ENCODE measurements at places on chromosomes 1 and 21. TPM values are rescaled to one million over a fixed set of nuclear protein-coding genes. Genes with fewer than 3 reads are reported as not detected.
A peak's percentile ranks its signal among the peaks of the same experiment; 100 is the strongest.

DNA sequence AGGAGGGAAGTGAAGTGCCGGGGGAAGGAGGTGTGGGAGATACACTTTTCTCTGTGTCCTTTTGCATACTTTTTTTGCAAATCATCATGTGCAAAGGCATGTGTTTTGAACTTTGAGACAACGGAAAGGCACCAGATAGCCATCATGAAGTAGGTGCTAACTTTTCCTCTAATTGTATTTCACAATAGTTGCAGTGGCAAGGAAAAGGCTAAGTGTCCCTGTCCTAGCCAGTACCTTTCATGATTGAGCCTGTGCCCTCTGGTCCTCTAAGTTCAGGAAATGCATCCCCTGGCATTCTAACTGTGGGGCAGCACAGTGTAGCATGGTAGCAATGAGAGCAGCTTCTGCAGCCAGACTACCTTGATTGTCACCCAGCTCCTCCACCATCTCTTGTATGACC, 186.2 kb downstream of the ADSS2 start:
- DNase-seq: no peak

DNA sequence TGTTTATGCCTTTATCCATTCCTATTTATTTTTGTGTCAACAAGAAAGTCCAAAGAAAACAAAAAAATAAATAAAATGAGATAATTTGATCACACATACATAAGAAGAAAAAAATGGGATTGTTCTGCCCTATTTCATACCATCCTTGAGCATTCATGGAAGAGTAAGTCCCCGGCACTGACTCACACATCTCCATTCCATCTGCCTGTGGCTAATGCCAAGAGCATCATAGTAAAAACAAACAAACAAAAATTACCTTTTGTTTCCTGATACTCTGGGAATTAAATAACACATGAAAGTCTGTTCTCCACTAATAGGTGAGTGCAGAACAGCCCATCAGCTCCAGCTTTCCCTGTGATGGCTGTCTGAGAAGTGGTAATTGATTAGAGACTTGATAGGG, 48.1 kb upstream of the BACE2 start:
- peak; percentile 15 for DNase-seq

DNA sequence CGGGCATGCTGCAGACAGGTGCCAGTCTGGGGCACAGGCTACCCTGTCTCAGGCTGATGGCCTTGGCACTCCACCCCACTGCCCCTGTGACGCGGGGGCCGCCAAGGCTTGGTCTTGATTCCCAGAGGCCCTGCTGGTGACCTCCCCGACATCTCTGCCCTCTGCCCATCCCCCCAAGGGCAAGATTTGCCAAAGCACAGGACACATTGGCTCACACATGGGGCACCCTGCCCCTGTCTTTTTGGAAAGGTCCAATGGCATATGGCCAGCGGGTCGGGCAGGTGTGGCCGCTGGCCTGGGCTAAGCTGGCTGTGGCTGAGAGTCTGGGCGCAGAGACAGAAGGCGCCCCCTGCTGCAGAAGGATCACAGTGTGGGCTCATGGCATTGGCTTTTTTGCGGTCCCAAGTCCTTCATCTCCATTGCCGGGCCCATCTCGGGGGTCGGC, 4.6 kb downstream of the MIB2 start:
- no peak for DNase-seq

GRCh38 chr1:192574073-192574472, 1.5 kb upstream of the RGS1 start:
- no peak for DNase-seq

DNA sequence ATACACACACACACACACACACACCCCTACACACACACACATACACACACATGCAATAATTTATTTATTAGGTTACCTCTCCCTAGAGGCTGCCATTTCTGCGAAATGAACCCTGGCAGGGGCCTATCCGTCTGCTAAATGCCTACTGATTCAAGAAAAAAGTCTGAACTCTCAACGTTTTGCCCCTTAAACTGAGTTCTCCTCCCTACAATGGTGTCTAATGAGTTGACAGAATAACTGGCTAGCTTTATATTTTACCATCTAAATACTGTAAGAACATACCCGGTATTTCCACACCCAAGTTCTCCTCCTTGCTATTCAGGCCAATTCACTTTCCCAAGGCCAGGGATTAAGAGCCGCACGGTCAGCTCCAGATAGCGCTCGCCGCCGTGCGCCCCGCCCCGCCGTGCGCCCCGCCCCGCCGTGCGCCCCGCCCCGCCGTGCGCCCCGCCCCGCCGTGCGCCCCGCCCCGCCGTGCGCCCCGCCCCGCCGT, 339 bp upstream of the RNPC3 start:
- DNase-seq: peak; percentile 37

DNA sequence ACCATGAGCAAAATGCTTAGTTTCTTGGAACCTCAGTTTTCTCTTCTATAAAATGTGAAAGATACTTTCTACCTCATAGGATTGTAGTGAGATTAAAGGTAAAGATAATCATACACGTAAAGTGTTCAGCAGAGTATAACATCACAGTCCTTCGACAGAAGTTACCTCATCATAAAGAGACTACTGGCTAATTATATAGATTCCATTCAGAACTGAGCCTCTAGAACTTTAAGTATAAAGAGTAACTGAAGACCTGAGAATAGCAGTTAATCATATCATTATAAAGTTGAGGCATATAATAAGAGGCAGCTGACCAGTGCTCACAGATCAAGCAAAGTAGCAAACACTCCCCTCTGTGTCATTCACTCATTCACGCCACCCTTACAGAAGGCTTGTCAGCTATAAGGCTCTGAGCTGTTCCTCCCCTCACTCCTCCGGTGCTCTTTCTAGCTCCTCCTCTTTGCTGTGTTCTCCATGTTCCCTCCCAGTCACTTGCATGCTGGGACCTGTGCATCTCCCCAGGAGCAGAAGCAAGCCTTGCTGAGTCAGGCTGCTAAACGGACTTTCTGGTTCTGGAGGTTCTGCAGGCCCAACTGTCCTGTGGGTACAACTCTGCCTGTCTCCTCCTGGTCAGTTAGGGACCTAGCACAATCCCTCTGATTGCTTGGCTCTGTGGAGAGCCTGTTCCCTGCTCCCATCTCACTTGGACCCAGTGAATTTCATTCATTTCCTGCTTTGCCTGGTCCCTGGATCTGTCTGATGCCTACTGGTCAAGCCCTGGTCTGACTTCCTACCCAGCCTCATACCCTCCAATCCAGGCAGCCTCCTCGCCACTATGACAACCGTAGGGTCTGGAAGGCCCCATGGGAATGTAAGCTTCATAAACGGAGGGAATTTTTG, 28.3 kb upstream of the LY9 start:
- no peak for DNase-seq

KRTAP19-3 gene
- not detected for total RNA-seq

TFF3 gene
- not detected for total RNA-seq

AJAP1 gene
- total RNA-seq: 6.5 TPM
